ENCODE measurements at places on chromosomes 6 and 20. TPM values are rescaled to one million over a fixed set of nuclear protein-coding genes. Genes with fewer than 3 reads are reported as not detected.

CST5 gene
- total RNA-seq: not detected

RAB32 gene
- not detected for total RNA-seq

MDFI gene
- not detected for total RNA-seq

ULBP3 gene
- 1.8 TPM for total RNA-seq

ZBTB22 gene
- 21.9 TPM for total RNA-seq

SLC35D3 gene
- not detected for total RNA-seq

FAM184A gene
- total RNA-seq: 5.4 TPM

NKX2-4 gene
- not detected for total RNA-seq

MARCKS gene
- 0.23 TPM for total RNA-seq

HLA-DRA gene
- total RNA-seq: 51.2 TPM

EFCAB8 gene
- total RNA-seq: 0.39 TPM

OLIG3 gene
- total RNA-seq: not detected

TFAP2A gene
- total RNA-seq: 0.14 TPM

PABPC1L gene
- 53.7 TPM for total RNA-seq

TSBP1 gene
- not detected for total RNA-seq

GABBR1 gene
- 29.8 TPM for total RNA-seq

PLEKHG1 gene
- total RNA-seq: 0.43 TPM

PPP1R14C gene
- not detected for total RNA-seq

SLC17A4 gene
- not detected for total RNA-seq

RBM38 gene
- 133 TPM for total RNA-seq

NKAIN2 gene
- not detected for total RNA-seq

PLN gene
- not detected for total RNA-seq

ALDH8A1 gene
- 0.81 TPM for total RNA-seq

CRIP3 gene
- 0.29 TPM for total RNA-seq

SALL4 gene
- total RNA-seq: not detected

ZSWIM3 gene
- 6.6 TPM for total RNA-seq

DPPA5 gene
- total RNA-seq: not detected

MEI4 gene
- not detected for total RNA-seq

GABRR1 gene
- total RNA-seq: not detected

SAMD5 gene
- not detected for total RNA-seq

MUC22 gene
- not detected for total RNA-seq

SNAP91 gene
- total RNA-seq: not detected

SLC35B3 gene
- total RNA-seq: 13.1 TPM

HTR1E gene
- not detected for total RNA-seq

GPX5 gene
- total RNA-seq: not detected

UBD gene
- total RNA-seq: 0.65 TPM

NKAIN4 gene
- not detected for total RNA-seq

MICA gene
- total RNA-seq: 8.9 TPM

SMOC2 gene
- not detected for total RNA-seq

PRELID3B gene
- total RNA-seq: 64.2 TPM

TSHZ2 gene
- total RNA-seq: 10.3 TPM

Measured in activated naive CD4-positive, alpha-beta T cell treated with anti-CD3 and anti-CD28 coated beads, Interleukin-2, amount 10 ng/mL, durations not matched to agents 5 hours and 36 hours (primary cell).